Smooth muscle cell of the umbilical artery (primary cell): ENCODE measurements at places on chromosomes 1 and 21. TPM values are rescaled to one million over a fixed set of nuclear protein-coding genes. Genes with fewer than 3 reads are reported as not detected.

Gene SPRR2G
- total RNA-seq, result not detected in 2 replicates

Gene VPS45
- total RNA-seq, result 43.6 and 43.7 TPM in 2 replicates

Gene CCDC27
- total RNA-seq, result not detected in 2 replicates

Gene BLACAT1
- total RNA-seq, result not detected in 2 replicates

Gene KIF26B
- 66.8 and 71.3 TPM in 2 replicates for total RNA-seq

Gene SGIP1
- 4.4 and 5.6 TPM in 2 replicates for total RNA-seq

Gene HFM1
- total RNA-seq, result under 0.01 and 0.23 TPM in 2 replicates
